NCI-H774 (cell line): ENCODE measurements at places on chromosomes 6 and 20.

DNA sequence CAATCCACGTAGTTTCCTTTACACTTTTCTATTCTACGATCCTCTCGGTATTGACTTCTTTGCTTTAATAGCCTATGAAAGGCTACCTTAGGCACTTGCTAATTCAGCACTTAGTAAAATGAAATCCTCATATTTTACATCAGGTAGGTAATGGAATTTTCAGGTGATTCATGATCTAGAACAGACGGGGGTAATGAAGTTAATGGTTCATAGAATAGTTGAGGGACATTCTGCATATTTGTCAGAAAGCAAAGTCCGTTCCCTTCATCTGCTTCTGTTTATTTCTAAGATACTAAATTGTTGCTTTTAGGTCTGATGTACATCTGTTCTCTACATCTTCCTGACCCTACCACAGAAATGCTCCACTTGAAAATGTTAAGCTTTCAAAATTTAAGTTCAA is 431.7 kb downstream of the CDKAL1 start:
- DNase-seq: no peak

DNA sequence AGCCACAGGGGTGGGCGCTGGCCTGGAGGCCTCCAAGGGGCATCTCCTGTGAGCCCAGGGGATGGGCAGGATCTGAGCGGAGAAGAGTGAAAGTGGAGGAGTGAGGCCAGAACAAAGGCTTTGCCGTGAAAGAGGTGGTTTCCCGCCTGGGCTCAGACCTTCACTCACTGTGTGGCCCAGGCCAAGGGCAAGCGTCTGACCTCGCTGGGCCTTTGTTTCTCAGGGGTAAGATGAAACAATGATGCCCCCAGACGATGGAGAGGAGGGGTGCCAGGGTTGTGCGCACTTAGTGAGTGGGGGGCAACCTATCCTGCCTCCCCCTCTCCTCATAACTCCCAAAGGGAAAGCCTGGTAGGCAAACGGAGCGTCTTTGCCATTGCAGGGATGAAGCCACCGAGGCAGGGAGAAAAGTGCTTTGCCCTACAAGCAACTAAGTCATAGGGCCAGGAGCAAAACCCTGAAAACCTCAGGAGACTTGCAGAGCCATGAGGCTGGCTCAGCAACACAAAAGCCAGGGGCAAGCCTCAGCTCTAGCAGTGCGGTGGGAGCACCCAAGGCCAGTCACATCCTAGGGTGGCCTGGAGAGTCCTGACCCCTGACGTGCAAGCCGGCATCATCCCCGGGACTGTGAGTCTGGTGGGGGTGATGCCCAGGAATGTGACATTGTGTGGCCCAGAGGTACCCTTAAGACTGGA is 897 bp upstream of the STMN3 start:
- DNase-seq: no peak

- DNase-seq: no peak
Measured at GRCh38 chr6:155380666-155381332, 66.5 kb upstream of the TFB1M start.

- DNase-seq: no peak
Measured at GRCh38 chr20:49279677-49280462, 2.0 kb upstream of the ZNFX1 start.

GRCh38 chr6:135250234-135250633 is 69.1 kb downstream of the MYB start:
- DNase-seq: no peak

GRCh38 chr20:14538433-14538832 is 201.0 kb upstream of the FLRT3 start:
- no peak for DNase-seq

- DNase-seq: no peak
Measured at GRCh38 chr6:148405894-148406293, 63.3 kb downstream of the SASH1 start.

DNA sequence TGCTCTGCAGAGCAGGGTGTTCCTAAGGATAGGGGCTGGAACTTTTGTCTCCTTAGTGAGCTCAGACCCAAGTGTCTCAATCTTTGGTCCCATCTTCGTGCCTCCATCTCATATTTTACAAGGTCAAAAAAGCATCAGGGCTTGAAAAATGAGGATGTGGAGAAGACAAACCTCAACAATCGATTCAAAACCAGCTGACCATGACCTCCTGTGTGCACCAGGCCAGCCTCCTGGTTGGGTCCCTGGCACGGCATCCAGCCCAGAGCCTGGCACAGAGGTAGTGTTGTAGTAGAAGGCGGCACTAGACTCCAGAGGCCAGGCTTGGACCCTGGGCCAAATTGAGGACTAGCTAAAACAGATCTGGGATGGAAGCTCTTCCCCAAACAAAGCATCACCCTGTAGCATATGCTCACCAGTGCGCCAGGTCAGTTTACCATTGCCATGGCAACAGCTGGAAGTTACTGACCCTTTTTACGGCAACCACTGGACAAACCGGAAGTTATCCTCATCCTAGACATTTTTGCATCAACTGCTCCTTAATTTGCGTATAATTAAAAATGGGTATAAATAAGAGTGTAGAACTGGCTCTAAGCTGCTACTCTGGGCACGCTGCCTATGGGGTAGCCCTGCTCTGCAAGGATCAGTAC is 69.3 kb upstream of the BLCAP start:
- DNase-seq: no peak

GRCh38 chr6:39821046-39821740 is 29.0 kb downstream of the DAAM2 start:
- no peak for DNase-seq

- DNase-seq: no peak
Measured at GRCh38 chr6:31794294-31794865, 1.2 kb downstream of the VARS1 start.

DNA sequence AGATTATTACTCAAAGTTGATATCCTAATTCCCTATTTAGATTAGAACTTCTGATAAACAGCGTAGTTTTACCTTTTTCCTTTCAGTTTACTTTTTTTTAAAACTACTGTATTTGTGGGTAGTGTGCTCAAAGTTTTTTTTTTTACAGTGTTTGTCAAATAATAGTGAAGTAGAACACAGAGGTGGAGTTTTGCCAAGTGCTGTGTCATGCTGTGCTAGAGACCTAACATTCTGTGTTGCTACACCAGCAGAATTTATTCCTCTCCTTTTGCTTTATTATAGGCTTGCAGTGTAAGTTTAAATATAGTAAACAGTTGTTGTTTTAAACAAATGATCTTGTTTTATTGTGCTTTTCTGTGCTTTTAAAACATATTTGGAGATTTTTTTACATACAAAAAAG is 125.4 kb downstream of the HIVEP1 start:
- peak; percentile 11 for DNase-seq

DNA sequence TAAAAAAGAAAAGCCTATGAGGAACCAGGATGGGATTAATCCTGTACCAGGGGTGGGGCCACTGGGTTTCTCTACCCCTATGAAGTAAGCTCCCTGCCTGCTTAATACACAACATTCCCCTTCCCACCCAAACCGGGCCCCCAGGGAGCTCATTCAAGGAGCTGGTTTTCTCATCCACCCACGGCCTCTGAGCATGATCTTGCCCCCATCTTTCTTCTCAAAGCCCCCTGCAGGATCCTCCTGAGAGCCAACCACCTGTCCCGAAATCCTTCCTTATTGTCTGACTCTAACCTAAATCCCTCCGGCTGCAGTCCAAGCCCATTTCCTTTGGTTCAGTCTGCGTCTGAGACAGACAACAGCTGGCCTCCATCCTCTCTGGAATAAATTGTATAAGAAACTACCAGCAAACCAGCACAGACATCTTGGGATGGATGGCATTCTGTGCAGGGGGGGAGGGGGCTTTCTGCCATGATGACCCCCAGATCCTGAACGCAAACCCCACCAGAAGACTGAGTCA is 21.0 kb downstream of the KCNK5 start:
- no peak for DNase-seq

DNA sequence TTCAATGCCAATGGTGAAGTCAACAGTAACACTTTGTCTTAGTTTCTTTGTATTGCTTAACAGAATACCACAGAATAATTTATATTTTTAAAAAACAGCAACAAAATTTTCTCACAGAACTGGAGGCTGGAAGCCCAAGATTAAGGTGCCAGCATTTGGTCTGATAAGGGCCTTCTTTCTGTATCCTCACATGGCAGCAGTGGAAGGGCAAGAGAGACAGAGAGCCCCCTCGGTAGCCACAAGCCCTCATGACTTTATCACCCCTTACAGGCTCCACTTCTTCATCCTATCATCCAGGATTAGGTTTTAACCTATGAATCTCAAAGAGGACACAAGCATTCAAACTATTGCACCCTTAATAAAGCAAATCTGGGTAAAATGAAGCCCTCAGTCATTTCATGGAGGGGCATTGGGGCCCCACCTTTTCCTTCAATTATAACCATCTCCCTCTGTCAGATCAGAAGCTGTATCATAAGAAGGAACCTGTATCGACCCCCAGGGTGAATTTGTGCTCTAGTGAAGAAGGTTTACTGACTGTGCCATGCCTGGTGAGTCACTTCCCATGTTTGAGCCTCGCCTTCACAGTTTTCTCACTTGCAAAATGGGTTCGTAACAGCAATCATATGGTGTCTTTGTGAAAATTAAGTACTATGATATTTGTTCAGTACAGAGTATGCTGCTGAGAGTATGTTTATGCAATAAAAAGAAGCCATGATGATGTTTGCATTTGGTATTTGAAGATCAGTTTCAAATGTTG is 178.2 kb downstream of the LRFN2 start:
- DNase-seq: no peak

DNA sequence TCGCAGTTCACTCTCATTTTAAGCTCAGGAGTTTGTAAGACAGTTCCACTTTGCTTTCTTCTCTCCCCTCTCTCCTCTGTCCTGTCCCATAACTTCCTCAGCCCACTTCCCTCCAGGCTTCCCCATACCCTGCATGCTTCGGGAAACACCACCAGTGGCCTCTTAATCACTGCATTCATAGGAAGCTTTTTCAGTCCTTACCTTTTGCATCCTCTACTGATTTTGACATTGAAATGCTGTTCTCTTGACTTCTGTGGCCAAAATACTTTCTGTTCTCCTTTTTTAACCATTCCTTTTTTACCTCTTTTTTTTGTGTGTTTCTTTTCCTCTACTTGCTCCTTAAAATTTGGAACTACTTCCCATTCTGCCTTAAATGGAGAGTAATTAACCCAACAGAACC is 69.7 kb downstream of the HIVEP1 start:
- no peak for DNase-seq

DNA sequence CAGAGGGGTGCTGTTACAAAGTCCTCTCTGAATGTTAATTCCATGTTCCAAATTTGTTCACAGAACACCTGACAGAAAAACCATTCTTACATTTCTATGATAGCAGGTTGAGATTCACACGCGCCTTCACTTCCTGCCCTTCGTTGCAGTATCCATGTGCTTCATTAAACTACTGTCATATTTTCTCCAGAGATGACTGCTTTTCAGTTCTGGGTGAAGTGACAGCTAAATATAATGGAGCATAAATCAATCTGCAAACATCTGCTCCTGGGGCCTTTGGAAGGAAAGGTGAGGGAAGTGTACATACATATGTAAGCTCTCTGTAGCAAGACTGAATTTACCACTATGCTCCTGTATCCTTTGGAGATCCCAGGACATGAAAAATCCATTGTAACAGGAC is 750.2 kb downstream of the HDGFL1 start:
- DNase-seq: no peak

GRCh38 chr6:81749707-81750106 is 2.8 kb downstream of the TENT5A start:
- no peak for DNase-seq

DNA sequence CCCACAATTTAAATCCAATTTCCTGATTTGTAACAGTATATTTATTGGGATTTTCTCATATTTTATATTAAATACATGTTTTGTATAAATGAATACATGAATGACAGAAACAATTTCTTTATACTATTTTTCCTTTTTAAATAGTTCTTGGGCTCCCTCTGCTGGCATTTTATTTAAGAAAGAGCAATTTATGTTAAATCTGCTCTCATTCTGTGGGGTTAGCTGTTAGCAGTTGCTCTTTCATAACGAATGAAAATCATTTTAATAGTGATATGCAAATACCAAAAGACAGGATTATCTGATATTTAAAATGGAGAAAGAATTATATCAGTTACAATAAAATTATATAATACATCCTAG is 118.3 kb downstream of the RALGAPA2 start:
- DNase-seq: no peak

DNA sequence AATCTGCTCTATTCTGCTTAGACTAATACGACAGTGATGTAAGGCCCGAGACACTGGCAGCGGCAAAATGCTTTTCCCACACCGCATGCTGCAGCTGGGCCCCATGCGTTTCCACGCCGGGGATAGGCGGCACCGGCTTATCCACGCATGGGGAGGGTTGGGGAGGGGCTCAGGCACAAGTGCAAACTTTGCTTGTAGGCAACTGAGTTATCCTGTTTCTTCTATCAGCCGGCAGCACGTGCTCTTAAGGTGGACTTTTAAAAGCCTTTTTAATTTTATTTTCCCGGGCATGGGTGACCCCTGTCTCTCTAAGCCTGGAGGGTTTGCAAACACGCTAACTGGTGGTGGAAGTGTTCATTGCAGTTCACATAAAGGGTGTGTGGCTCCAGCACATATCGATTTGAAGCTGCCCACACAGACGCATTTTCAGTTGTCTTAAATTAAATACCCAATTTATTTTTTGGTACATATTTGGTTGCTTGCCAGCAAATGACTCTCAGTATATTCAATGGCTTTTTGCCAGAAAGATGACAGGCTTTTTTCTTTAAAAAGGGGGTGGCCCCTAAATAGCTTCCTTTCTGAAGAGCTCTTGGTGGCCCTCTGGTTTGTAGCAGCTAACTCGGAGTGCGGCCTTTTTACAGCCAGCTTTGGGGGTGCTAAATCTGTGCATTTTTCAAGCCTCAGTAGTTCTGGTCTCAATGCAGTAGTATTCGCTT is 561.8 kb upstream of the AGPAT4 start:
- no peak for DNase-seq

GRCh38 chr6:110419028-110419739 is 3.8 kb upstream of the DDO start:
- DNase-seq: no peak

DNA sequence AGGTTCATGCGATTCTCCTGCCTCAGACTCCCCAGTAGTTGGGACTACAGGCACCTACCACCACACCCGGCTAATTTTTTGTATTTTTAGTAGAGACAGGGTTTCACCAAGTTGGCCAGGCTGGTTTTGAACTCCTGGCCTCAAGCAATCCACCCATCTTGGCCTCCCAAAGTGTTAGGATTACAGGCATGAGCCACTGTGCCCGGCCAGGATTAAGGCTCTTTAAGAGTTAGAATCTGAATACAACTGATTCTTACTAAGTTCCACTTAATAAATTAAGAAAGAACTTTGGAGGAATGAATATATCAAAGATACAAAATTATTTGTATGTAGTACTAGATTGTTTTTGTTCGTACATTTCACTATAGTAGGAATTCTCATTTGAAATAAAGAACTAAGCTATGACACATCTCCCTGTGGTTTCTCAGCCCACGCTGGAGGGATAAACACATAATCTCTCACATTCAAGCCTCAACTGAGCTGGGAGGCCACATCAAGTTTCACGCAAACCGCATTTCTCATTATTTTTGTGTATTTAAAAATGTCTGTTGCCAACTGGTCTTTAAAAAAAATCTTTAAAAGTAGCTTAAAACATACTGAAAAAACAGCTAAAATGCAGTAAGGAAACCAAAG is 34.2 kb downstream of the DTNBP1 start:
- DNase-seq: no peak

GRCh38 chr6:151452750-151453427 is 963 bp upstream of the RMND1 start:
- no peak for DNase-seq

- DNase-seq: no peak
Measured at GRCh38 chr20:404088-404487, 4.0 kb upstream of the RBCK1 start.
